ENCODE measurements at places on chromosomes 1 and 21.

DNA sequence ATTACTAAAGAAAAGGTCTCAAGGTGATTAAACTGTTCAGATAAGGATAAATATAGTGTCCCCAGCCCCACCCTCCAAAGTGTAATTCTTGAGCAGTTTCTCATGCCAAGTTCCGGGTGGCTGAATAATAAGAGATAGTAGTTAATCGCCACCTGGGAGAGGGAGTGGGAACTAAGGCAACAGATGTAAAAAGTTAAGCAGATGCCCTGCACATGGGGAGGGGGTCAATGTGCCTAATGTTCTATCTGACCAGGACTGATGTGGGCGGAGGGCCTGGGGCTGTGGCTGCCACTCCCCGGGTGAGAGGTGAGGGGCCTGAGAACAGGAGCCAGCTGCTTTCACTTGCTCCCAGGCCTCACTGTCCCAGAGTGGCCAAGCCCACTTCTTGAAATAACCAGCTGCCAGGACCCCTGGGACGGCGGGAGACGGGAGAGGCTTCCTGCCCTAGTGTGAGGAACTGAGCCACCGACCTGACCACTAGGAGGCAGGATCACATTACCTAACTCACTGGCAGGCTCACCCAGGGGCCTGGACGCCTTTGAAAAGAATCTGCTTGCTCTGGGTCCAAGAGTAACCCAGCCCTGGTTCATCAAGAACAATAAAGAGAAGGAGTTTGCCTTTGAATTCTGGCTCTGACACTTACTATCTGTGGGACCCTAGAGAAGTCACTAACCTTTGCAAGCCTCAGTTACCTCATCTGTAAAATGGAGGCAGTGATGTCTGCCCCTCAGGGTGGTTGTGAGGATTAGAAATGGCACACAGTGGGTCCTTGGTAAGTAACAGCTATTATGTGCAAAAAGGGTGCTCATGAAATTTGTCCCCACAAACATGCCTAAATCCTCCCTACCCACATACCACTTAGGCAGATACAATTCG, 179.2 kb downstream of the ATG4C start:
- DNase-seq: peak; percentile 73

DNA sequence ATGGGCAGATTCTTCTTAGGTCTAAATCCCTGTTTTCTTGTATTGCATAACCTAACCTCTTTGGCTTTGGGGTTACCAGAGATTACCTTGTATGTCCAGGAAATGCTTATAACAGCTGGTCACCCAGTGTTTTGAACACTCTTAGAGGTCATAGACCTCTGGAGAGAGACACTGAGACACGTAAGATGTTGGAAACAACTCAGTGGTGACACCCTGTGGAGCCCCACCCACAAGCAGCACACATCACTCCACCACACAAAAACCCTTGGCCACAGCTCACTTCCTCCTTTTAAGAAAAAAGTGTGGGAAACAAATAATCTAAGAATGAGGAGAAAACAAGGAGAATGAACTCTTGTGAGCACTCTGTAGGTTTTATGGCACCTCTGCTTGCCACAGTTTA, 26.3 kb upstream of the CYP4B1 start:
- DNase-seq: no peak

GRCh38 chr21:43343095-43343991, 83.6 kb downstream of the SIK1 start:
- DNase-seq: no peak

DNA sequence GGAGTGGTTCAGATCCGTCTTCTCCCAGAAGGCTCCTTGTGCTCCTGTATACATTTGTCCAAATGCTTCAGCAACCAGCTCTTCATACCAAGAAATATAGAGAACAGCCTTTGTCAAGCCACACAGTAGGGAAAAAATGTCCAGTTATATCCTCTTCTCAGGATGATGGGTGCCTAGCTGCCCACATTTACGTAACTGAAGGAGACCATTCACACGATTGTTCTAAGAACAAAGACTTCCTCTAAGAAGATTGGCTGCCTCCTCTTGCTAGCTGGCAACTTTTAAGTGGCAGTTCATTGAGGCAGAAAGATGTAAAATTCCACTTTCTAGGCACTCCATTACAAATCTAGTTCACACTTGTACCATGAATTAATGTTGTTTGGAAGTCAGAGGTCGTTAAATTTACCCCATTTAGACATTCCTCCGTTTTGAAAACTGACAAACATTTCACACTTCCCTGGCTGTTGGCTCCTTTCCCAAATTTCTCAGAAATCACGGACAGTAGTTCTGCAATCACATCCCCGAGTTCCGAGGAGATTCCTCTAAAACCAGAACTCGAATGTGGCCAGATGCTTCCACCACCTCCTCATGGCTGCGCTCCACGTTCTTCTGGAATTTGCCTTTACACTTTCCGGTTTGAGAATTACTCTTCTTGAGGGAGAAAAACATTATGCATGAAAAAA, 45.6 kb upstream of the CSF1 start:
- DNase-seq: no peak

GRCh38 chr1:168019407-168019806, 82.5 kb upstream of the MPC2 start:
- no peak for DNase-seq

- DNase-seq: no peak
These were observed 51.7 kb downstream of the SIM2 start for GRCh38 chr21:36750576-36750959.

DNA sequence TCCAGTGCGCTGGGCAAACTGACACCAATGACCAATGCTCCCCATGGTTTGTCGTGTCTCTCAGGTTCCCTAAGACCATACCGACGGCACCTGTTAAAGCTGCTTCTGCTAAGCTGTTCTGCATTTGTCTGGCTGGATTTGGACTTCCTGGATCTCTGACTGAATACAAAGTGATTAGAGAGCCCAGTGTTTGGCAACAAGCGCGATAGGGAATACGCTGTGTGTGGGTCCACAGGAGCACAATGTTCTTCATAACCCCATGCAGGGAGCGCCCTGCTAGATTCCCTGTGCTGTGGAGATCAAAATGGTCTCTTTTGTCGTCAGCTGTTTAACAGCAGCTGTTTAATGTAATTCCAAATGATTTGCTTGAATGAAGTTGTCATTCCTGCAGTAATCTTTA, 26.0 kb upstream of the ESRRG start:
- no peak for DNase-seq

GRCh38 chr1:221856228-221857093, 114.6 kb upstream of the DUSP10 start:
- no peak for DNase-seq

DNA sequence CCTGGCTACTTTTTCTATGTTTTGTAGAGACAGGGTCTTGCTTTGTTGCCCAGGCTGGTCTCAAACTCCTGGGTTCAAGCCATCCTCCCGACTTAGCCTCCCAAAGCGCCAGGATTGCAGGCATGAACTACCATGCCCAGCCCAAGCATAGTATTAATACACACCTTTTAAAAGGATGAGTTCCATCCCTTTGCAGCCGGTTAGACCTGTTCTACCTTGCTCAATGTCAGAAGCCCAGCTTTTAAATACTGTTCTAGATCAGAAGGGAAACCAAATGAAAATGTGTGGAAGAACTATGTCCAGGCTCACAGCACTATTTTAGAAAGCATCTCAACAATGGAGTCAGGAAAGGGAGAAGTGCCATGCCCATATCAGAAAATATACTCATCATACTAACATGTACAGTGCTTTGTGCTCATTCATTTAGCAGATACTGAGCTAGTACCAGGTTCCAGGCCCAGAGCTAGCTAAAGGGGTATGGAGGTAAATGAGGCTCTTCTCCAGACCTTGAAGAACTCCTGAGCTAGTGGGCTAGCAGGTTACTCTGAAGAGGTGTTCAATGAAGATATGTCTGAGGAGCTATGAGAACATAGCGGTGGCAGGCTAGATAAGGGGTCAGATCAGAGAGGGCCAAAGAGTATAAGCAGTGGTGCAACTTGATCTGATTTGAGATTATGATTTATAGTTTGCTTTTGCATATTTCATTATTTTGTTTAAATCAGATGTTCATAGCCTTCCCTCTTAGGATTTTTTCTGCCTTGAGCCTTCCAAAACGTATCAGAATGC, 78.2 kb downstream of the RNF220 start:
- DNase-seq: no peak

DNA sequence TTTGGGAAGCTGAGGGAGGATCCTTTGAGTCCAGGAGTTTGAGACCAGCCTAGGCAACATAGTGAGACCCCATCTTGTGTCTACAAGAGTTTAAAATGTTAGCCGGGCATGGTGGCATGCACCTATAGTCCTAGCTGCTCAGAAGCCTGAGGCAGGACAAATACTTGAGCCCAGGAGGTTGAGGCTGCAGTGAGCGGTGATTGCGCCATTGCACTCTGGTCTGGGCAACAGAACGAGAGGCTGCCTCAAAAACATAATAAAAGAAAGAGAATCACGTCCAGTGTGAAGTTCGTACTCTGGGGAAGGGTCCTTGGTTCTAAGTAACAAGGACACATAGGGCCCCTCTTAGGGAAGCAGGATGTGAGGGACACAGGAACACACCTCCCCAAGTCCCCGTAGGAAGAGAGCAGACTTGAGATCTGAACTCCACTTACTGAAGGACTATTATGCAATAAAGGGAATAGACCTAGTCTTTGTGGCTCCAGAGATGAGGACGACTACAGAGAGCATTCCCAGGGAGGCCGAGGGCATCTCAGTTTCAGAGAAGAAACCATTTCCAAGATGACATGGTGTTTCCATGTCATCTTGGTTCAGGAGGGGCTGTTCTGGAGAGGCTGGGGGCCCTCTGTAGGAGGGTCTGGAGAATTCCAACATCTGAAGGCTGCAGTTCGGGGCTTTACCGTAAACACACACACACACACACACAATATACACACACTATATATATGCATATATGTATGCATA, 10.8 kb upstream of the ENO1 start:
- no peak for DNase-seq

GRCh38 chr1:151492120-151492519, 19.1 kb upstream of the CGN start:
- DNase-seq: no peak

GRCh38 chr1:176068901-176069300, 138.2 kb downstream of the COP1 start:
- DNase-seq: no peak

DNA sequence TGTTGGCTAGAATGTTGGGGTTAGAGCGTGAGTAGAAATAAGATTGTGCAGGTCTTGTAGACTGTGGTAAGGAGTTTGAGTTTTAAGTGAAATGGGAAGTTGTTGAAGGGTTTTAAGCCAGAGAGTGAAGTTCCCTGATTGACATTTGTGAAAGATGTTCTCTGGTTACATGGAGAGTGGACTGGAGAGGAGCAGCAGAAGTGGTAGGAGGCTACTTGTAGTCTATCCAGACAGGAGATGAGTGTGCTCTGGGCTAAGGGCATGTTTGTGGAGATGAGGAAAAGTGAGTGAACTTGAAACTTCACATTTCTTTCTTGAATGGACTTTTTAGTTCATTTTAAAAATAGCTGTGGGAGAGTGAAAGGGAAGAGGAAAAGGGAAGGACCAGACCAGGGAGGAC, 37.0 kb downstream of the F3 start:
- no peak for DNase-seq

DNA sequence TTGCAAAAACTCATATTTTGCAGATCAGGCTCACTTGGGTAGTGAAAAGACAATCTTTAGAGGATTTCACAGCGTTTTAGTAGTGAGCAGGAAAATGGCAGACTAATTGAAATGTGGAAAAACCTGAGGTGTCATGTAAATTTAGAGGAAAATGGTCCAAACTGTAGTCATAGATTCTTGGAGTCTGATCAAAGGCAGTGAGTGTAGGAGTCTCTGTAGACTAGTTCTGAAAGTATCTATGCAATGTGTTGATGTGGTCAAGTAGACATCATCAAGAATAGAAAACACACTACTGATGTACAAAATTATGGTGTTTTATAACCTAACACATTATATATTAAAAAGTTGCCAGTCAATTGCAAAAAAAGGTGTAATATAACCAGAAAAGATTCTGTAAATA, 143.2 kb upstream of the C1orf105 start:
- no peak for DNase-seq

- DNase-seq: peak; percentile 100
These were observed at the start of gene SHC1 for GRCh38 chr1:154970631-154971340. SHC1 (minus strand) TSS chr1:154970747; CDS start chr1:154970526, 221 bp downstream.

DNA sequence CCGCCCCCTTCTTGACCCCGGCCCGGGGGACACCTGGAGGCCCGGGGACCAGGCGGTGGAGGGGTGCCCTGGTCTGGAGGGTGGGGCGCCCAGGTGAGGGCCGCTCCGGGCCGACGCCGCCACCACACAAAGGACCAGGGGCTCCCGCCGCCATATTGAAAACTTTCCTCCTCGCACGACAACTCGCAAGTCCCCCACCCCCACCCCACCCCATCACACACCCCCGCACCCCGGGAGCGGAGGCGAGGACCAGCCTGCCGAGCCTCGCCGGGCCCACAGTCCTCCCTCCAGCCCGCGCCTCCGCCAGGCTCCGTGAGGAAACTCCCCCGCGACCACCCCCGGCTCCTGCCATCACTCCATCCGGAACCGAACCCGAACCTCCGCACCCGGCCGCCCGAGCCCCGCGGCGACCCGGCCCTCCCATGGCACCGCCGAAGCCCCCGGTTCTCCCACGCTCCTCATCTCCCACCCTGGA, 733 bp downstream of the KDM5B start:
- peak; percentile 71 for DNase-seq

DNA sequence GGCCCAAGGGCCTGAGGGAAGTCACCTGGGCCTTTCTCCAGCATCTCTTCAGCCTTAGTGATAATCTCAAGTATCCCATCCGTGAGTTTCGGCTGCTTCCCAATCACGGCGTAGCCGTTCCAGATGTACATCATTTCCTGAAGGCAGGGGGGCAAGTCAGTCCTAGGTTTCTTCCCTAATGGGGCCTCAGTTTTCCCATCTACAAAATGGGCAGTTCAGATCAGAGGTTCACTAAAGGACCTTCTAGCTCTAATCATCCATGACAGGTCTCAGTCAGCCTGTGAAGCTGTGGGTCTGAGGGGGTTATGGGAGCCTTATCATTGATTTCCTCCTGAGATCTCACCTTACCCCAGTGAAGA, 39.9 kb downstream of the TTC39A start:
- DNase-seq: no peak

DNA sequence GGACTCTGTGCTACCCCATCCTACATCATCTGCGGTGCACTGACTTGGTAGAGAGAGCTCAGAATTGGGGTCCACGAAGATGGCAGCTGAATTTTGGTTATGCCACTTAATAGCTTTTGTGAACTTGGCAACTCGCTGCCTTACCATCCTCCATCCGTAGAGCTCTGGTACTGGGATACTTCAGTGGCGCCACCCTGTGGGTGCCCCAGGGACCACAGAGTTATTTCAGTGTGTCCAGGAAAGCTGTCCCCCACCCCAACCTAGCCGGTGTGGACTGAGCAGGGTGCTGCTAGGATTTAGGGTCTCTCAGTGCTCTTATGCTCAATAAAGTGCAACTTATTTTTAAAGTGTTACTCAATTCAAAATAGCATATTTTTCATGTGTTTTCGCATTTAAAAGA, 9.0 kb upstream of the USF1 start:
- DNase-seq: no peak

GRCh38 chr1:161737625-161738024, 12.0 kb upstream of the DUSP12 start:
- no peak for DNase-seq

- DNase-seq: no peak
These were observed 30.2 kb upstream of the NEK2 start for GRCh38 chr1:211705467-211706091.

GRCh38 chr1:150869683-150870082, 6.7 kb downstream of the ARNT start:
- no peak for DNase-seq

All from D721Med (cell line).